ENCODE measurements at places on chromosomes 4 and X.
A peak's percentile ranks its signal among the peaks of the same experiment; 100 is the strongest.

GRCh38 chrX:8743126-8743732, 11.3 kb upstream of the ANOS1 start:
- DNase-seq: peak; percentile 46

- DNase-seq: no peak
Observed at GRCh38 chrX:68922013-68922412, 93.2 kb downstream of the EFNB1 start.

GRCh38 chrX:96447161-96447560, 237.5 kb upstream of the DIAPH2 start:
- no peak for DNase-seq

DNA sequence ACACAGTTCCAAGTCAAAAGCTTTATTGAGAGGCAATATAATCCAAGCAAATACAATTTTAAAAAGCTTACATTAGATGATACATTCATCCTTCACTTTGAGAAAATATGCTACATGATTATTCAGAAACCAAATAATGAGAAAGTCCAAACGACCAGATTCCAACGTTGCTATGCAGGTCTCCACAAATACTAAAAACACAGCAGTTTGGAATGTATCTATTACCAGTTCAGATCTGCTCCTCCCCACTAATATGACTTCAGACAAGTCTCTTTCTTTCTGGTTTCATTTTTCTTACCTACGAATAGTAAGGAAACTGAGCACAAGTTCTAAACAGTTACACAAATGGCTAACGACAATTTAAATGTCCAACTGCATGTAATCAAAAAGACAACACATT, 9.5 kb downstream of the NAF1 start:
- no peak for DNase-seq

All from natural killer cell (primary cell).